Myocyte (in vitro differentiated cells): ENCODE measurements at places on chromosomes 2 and 18.
A peak's percentile ranks its signal among the peaks of the same experiment; 100 is the strongest.

- no peak for DNase-seq
Measured at GRCh38 chr2:228917220-228917619, 353.9 kb downstream of the PID1 start.

DNA sequence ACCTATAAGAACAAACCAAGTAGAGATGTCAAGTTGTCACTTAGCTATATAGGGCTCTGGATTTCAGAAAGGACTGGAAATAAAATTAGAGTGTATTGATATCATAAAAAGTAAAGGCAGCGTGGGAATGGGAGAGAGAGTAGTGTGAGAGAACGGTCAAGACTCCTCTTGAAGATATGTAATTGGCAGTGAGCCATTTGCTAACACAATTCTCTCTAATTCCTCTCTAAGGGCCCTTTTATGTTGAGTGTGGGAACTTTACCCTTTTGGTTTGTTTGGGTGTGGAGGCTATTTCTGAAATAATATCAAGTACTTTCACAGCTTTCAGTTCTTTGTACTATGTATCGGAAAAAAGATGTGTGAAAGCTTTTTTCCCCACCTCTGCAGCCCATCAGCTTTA is 196.8 kb downstream of the LRRTM4 start:
- DNase-seq: no peak

DNA sequence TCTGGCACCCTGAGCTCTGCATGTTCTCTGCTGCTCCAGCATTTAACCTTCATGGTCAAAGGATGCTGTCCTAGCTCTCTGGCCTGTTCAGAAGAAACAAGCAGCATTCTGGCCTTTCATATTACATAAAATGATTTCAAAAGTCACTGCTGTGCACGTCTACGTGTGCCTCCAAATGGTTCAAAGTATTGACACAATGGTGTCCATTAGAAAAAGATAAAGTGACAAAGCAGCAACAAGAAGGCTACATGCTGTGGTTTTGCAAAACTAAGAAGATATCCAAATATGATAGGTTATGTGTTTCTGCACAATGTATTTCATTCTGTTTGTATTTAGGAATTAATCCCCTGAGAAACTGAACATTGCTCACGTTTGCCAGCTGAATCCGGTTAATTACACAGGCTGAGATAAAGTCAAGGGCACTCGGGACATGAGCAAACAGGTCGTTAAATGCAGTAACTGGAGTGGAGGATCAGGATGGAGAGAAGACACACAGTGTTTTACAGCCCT is 258.5 kb downstream of the DOK6 start:
- DNase-seq: no peak

DNA sequence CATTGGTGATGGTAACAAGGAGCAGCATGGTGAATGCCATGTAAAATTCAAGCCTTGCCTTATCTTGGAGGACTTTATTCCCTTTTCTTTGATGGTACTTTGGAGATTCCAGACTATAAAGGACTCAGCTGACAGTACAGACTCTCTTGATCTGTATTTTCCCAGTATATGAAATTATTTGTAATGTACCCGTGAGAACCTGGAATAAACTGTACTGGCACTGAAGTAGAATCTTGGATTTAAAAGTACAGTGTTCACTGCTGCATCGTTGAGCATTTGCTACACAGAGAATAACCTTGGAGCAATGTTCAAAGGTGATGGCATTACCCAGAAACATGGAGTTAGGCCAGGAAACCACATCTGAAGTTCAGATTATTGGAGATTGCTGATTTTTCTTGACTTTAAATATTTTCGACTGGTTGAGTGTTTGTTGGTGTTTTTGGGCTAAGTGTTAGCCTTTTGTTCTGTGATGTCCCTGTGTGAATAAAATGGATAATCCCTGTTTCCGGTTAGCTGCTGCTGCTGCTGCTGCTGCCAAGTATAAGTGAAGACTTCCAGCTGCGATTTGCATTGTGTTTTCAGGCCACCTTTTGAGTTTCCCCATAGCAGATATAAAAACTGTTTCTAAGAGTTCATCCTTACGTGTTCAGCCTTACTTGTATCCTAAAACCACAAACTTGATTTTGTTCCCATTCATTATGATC is 122.0 kb downstream of the SPTBN1 start:
- DNase-seq: no peak

GRCh38 chr2:28477087-28477486 is 18.8 kb upstream of the PLB1 start:
- DNase-seq: no peak

GRCh38 chr2:71256421-71256820 is 29.5 kb upstream of the PAIP2B start:
- DNase-seq: no peak

GRCh38 chr2:191312662-191313061 is 67.5 kb downstream of the MYO1B start:
- DNase-seq: no peak

- no peak for DNase-seq
Measured at GRCh38 chr2:144237108-144237507, 282.8 kb downstream of the ZEB2 start.

DNA sequence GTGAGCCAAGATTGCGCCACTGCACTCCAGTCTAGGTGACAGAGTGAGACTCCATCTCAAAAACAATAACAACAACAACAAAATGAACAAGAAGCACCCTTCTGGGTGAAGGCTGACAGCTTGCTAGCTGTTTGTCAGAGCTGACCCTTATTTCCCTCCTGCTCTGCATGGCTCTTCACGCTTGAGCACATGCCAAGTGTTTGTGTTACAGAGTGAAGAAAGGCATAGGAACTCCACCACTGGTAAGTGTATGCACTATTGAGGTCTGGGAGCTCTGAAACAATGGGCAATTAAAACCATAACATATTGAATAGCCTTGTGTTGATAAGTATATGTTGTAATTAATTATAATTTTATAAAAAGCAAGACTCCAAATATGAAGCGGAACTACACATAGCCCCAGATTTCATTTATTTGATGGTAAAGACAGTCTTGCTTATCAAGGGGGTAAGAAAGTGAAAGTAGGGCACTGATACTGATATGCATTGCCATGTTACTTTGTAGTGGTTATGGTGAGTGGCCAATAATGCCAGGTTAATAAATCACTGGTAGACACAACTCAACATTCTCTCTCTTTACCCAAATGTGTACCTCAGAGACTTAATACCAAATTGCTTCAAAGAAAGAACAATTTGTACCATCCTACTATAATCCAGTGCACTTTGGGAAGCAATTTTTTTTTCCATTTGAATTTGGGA is 163.4 kb downstream of the VWC2L start:
- DNase-seq: no peak

DNA sequence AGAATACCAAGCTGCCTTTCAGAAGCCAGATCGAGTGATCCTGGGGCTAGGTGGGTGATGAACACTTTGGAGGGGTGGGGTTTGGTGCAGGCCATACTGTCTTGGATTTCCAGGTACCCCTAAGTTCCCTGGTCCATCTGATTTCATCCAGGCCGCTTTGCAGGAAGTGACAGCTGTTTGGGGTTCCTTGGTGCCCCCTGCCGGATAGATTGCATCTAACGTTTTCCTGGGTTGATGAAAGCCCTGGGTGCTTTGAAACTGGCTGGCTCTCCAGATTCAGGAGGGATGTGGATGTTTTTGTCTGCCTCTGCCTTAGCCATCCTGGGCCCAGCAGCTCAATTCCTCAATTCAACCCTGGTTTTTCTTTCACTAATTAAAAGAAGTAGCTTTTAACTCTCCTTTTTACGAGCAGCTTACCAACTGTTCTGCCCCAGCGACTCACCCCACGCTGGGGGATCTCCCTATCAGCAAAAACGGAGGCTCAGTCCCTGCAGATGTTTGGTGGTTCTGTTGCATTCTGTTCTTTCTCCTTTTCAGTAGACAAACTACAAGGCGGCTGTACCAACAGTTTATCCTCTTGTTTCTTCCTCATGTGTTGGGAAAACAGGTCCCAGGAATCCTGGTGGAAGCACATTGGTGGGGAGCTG is 37.1 kb downstream of the ARHGEF4 start:
- peak; percentile 57 for DNase-seq

DNA sequence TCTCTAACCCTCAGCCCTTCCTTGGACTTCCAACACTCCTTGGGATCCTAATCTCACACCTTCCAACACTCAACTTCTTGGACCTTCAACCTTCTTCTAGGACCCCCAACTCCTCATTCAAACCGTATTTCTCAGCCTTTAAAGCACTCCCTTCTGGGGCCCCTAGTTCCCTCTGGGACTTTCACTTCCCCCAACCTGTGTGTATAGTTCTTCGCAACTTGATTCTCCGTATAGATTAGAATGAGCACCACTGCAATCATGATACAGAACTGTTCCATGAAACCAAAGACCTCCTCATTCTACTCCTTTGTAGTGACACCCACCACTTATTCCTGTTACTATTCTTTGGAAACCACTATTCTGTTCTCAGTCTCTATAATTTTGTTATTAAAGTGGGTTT is 62.0 kb upstream of the NFU1 start:
- DNase-seq: no peak

DNA sequence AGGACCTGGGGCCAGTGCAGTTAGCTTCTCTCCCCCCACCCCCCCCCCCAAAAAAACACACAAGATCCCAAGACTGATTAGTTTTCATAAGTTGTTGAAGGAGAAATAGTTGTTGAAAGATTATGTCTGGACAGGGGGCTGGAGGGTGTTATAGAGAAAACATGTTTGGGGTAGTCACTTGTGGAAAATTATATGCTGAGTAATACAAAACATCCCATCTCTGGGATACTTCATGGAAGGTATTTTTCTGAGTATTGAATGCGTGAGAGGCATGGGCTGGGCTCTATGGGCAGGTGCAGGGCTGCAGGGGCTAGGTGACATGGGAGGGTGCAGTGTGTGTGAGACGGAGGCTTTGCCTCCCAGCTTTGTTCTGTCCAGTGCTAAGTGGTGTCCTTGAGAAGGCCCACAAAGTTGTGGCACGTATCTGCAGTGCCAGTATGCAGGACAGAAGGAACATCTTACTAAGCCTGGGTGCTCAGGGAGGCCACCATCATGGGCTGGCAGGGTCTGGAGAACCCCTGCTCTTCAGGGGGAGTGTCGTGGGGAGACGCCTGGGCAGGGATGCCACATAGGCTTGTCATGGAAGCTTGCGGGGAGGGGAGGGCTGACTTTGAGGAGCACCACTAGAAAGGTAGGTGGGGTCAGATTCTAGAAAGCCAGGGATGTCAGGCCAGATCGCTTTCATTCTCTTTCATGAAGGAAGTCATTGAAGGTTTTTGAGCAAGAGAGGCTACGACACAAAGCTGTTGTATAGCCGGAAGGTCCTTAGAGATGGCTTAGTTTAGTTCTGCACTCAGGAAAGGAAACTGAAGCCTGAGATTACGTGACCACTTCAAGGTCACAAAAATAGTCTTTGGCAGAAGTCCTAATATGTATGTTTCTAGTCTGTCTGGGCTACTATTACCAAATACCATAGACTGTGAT is 232.0 kb downstream of the LDLRAD4 start:
- DNase-seq: no peak

GRCh38 chr2:28601616-28602015 is 105.8 kb downstream of the PLB1 start:
- no peak for DNase-seq

DNA sequence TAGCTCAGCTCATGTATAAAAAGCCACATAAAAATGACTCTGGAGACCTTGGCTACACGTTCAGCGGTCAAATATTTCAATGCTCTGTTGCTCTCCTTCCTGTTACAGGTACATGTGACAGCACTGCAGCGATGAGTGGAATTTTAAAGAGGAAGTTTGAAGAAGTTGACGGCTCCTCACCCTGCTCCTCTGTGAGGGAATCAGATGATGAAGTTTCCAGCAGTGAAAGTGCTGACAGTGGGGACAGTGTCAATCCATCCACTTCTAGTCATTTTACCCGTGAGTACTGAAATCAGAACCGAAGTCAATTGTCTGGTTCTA is 125.4 kb downstream of the CSRNP3 start:
- no peak for DNase-seq
